Cortex of kidney (tissue), 1 donor: ENCODE measurements at places on chromosomes 7 and 10.

DNA sequence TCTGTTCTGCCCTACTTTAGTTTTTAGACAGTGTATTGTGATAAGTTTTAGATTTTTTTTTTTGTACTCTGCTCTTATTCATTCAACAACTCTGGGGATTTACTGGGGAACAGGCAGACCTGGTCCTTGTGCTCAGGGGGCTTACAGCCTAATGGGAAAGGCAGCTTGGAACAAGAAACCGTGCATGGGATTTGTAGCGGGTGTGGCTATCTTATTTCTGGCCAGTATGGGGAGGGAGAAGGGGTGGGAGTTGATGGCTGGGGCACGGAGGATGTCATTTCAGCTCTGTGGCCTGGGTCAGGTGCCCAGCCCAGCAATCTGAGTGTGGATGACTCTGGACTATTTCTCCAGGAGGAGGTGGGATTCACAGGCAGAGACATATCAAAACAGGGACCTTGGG is 47.0 kb downstream of the GRK5 start:
- DNase-seq, result no peak

DNA sequence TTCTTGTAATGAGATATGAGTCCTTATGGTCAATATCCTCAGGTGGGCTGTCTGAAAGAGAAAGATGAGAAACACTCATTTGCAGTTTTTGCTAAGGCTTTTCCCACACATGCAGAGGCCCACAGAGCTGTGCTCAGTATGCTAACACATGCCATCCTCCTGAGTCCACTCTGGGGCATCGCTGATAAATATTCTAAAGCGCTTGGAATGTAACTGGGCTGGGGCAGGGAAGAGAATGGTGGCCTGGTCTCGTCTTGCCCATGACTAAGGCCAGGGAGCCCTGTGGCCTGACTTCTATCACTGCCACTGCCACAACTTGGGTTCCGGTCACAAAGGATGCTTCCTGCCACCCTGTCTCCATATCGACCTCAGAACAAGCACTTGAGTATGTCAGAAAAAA is 199.7 kb upstream of the FRMD4A start:
- no peak for DNase-seq

- no peak for DNase-seq
These were observed 71.6 kb downstream of the FBXL13 start for GRCh38 chr7:103003004-103003403.

- DNase-seq, result no peak
These were observed 75.1 kb downstream of the CRPPA start for GRCh38 chr7:16345979-16346958.

DNA sequence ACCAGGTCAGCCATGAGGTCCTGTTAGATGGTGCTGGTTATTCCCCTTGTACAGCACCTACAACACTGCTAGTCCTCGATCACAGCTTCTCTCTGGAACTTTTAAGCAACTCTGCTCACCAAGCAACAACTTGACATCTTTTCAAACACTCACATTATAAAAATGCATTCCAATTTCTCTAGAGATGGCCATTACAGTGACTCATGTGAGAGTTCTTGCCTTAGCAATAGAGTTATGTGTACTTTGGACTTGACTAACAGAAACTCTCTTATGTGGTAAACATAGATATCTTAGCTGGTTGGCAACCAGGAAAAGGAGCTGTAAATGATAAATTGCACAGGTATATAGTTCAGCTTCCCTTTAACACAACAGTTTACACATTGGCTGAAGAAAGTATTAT is 122.2 kb downstream of the PDE1C start:
- no peak for DNase-seq
